ENCODE measurements at places on chromosomes 2 and 18.

DNA sequence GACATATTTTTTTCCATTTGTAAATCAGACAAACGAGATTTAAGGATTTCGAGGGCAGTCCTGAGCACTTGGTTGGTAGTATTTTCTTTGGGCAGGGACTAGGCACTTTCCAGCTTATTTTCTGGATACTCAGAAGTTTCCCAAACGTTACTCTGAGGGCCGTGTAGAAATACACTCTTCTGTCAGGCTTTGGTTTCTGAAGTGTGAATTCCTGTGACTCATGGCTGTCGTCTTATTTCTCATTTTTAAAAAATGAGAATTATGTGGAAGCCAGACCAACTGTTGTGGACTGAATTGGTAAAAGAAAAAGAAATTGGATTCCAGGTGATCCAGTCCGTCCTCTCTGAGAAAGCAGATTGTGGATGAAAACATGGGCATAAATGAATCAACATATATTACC is 658.6 kb upstream of the FANCL start:
- DNase-seq = no peak

GRCh38 chr2:239821694-239822075 is 203.5 kb downstream of the NDUFA10 start:
- DNase-seq = no peak

DNA sequence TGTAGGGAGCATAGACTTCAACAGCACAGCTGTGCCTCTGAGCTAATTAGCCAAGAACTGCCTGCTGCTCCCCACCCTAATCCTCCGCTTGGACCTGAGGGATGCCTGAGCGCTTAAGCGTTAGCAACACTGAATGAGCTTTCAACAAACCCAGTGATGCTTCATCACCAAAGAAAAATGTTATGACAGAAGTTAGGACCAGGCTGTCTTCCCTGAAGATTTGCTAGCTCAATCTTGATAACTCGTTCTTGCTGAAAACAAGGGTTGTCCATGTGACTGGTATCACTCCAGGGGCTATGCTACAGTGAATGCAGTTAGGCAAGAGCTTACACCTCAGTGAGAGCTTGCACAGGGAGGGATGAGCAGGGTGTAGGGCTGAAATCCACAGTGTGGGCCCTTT is 190.7 kb upstream of the SIX2 start:
- DNase-seq = no peak

DNA sequence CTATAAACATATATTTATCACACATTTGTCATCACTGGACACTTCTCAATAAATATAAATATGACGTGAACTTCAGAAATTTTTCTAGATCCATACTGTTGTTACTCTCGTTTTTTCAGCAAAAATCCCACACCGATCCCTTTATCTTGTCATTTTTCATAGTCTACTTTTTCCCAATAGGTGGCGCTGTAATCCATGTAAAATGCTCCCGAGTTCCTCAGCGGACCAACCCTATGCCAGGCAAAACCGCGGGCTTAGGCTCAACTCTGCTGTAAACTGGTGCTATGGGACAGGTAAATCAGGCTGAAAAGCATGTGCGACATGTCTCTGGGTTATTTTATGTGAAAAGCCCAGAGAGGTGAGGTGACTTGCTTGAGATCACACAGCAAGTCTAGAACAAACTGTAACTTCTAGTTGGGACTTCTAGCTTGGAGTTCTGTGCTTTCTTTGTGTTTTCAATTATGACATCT is 104.0 kb downstream of the COBLL1 start:
- peak; percentile 83 for DNase-seq

- no peak for DNase-seq
Observed at GRCh38 chr2:215850380-215850779, 163.0 kb downstream of the MREG start.

DNA sequence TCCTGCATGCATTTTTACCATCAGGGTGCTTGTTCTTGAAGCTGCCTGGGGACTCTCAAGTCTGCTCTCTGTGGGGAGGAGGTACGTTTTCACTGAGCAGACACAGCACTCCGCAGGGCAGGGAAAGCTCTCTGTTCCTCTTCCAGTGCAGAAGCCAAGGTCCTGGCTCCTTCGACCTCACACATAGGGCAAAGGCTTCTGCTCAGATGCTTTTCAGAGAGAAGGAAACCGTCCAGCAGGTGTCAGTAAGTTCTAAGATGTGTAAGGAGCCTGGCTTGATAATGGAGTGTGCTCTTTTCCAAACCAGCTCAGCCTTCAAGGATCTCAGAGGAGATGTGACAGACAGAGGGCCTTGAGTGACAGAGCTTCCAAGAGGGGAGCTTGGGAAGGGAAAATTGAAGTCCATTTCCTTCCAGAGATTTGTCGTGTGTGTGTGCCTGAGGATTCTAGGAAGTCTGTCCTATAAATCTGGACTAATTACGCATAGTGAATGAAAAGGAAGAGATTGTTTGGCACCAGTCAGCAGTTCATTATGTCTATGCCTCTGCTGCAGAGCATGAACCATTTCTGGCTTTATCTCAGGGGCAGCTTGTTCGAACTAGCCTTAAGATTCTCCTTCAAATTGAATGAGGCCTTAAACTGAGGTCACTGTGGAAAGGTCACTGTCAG is 67.3 kb upstream of the UPP2 start:
- peak; percentile 52 for DNase-seq

- DNase-seq = no peak
Observed at GRCh38 chr18:48687346-48688042, 148.7 kb downstream of the CTIF start.

DNA sequence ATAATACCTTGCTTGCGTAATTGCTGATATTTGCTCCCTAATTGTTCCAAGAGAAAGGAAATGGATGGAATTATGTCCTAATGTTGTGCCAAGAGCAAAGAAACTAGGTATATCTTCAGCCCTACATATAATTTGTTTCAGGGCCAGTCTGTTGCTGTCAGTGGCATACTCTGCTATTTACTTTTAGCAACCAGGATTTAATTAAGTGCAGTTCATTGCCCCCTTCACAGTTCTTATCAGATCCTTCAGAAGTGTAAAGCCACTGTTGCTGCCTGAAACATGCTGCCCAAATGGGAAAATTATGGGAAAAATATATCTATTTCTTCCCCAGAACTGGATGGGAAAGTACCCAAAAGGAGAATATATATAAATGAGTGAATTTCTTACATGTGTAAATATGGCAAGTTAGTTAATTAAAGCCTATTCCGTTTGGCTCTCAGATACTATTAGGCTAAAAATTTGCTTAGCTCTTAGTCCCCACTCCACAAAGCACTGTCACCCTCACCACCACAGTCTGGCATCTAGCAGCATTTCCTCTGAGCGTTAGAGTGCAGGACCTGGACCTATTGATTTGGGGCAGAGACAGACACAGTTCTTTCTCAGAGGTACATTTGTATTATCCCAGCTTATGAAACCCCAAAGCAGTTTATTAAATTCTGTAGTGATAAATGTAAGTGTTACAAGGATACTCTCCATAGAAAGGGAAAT is 72.8 kb upstream of the DTNA start:
- no peak for DNase-seq

DNA sequence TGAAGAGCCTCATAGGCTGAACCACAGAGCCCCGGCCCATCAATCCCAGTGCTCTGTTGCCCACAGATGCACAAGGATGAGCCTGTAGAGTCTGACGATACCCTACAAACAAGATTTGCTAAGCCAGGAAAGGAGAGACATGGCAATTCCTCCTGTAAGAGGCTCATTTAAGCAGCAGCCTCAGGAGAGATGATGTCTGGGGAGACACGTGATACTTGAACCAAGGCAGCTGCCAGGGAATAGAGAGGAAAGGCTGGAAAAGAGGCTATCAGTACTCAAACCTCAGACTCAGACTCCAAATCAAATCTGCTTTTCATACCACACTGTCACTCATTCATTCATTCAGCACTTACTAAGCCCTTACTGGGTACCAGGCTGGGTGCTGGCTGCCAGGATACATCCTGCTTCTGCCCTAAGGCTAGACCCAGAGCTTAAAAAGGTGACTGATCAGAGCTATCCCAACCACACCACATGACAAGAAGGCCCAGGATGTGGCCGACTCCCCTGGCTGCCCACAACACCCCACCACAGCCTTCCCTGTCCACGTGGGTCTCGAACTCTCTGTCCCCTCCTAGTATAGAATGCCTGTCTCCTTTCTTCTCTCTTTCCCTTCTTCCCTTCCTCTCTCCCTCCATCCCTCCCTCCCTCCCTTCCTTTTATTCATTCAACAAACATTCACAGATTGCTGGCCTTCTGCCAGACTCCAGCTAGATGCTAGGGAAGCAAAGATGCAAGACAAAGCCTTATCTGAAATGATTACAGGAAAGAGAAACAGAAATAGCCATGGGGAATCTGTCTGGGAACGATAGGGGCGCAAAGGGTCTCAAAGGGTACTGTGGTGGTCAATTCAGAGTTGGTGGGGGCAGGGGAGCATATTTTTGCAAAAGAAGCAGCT is 23.4 kb upstream of the KCNK3 start:
- no peak for DNase-seq

DNA sequence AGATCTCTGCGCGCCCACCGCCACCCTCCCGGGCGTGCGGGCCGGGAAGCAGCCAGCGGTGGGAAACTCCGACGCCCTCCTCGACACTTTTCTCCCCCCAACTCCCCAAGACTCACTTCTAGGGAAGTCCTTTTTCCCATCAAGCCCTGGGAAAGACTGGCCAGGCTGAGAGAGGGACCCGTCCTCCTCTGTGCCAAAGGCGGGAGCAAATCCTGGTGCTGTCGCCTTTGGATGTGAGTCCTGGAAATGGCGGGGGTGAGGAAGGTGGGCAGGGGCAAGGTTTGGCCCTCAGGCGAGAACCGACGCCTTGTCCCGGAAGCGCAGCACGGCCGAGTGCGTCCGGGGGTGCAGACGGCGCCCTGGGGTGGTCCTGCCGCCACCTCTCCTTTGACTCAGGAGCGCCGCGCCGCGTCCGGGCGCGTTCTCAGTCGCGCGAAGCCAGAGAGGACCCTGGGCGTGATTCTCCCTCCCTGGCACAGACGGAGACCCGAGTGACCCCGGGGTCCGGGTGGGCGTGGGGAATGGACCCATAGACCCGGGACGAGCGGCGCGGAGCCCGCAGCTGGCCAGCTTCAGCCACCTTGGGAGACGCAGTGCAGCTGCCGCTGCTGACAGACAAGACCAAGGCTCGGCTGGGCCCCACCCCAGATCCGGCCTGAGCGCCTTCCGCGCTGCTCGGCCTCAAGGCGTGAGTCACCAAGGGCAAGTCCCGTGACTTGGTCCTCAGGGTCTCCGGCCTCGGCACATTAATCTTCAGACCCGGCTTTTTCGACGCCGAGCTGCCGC is 3.5 kb upstream of the LBX2 start:
- peak; percentile 85 for DNase-seq

- no peak for DNase-seq
Observed at GRCh38 chr2:189609853-189610252, 29.3 kb upstream of the SLC40A1 start.

DNA sequence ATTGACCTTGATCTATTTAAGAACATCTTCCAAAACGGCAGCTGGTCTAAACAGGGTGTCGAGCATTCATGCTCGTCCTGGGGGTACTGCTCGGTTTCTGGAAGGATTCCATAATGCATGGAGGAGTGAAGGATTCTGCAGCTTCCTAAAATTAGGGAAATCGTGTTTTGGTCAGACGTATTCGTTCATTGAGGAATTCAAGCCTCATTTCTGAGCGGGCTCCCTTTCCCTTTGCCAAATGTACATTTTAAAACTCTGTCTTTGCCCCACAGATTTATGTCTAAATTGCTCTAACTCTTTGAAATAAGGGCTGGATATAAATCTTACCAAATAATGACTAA is 144.0 kb downstream of the BCL11A start:
- no peak for DNase-seq

DNA sequence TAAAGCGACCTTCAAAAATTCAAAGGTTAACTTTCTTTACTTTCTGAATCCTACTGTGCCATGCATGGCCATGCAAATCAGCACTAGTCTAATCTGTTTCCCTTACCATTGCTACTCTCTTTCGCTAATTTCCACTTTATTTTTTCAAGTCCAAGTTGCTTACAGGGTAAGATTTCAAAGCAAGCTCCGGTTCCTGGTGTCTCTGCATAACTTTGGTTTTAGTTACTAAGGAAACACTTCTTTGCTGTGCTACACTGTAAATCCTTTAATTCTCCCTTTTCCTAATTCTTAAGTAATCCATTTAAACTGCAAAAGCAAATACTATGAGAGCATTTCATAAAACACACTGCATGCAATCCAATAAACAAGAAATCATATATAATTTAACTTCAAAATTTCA is 383.5 kb upstream of the LYPD1 start:
- DNase-seq = no peak
